ENCODE measurements at places on chromosomes 7 and 10.

- DNase-seq, result no peak
Measured at GRCh38 chr10:60908031-60908430, 36.0 kb downstream of the RHOBTB1 start.

DNA sequence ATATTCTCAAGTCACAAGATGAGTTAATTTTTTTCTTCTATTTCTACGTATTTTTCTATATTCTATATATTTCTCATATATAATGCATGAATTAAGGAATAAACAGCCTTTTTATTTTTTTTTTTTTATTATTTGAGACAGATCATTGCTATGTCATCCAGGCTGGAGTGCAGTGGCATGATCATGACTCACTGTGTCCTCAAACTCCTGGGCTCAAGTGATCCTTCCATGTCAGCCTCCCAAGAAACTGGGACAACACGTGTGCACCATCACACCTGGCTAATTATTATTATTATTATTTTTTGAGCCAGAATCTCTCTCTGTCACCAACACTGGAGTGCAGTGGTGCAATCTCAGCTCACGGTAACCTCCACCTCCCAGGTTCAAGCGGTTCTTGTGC lies 1.5 kb downstream of the CLDN12 start:
- no peak for DNase-seq

- DNase-seq, result no peak
Measured at GRCh38 chr10:77420947-77421523, 216.6 kb downstream of the KCNMA1 start.

DNA sequence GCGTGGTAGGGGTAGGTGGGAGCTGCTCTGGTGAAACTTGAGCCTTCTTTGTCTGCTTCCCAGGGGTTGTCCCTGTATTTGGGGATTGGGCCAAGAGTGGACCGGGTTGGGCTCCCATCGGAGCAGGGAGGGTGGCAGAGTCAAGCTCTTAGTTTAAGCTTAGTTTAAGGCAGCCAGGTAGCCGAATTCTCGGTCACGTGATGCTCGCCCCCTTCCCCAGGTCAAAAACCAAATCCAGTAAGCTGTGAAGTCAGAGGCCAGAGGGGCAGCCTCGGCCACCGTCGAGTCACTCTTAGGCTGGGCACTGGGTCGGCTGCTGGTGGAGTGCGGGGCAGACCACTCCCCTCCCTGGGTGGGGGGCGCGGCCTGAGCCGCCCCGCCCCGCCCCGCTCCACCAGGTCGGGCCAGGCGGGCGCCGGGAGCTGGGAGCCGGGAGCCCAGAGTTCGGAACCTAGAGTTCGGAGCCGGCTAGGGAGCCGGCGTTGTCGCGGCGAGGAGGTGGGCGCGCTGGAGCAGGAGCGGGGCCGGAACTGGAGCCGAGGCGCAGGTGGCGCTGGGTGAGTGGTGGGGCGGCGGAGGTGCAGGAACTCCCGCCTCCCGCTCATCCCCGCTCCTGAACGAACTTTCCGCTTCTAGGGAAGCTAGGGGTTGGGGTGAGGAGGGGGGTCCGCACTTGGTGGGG lies 2.8 kb upstream of the LZTS2 start:
- DNase-seq, result peak; percentile 45

GRCh38 chr7:84183741-84184140 lies 10.8 kb downstream of the SEMA3A start:
- no peak for DNase-seq

DNA sequence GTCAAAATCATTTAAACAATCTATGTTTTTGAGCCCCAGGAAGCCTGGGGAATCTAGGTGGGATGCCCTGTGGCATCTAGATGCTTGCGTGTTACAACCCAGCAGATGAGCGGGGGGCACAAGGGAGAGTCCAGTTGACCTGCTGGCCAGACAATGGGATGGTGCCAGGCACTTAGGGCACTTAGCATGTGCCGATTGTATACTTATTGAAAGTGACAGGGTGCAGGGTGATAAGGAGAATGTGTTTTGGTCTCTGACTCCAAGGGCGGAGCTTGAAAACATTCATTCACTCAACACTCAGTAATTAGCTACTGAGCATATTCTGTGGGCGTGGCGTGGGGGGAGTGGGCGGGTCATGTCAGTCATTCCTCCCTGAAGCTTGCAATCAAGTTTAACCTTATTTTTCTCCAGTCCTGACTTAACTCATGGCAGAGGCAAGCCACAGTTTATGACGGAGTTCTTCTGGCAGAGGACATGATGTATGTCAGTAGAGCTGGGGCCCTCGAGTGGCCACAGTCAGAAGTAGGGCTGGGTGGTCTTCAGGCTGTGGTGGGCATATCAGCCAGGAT lies 115.1 kb downstream of the PRKCQ start:
- no peak for DNase-seq

DNA sequence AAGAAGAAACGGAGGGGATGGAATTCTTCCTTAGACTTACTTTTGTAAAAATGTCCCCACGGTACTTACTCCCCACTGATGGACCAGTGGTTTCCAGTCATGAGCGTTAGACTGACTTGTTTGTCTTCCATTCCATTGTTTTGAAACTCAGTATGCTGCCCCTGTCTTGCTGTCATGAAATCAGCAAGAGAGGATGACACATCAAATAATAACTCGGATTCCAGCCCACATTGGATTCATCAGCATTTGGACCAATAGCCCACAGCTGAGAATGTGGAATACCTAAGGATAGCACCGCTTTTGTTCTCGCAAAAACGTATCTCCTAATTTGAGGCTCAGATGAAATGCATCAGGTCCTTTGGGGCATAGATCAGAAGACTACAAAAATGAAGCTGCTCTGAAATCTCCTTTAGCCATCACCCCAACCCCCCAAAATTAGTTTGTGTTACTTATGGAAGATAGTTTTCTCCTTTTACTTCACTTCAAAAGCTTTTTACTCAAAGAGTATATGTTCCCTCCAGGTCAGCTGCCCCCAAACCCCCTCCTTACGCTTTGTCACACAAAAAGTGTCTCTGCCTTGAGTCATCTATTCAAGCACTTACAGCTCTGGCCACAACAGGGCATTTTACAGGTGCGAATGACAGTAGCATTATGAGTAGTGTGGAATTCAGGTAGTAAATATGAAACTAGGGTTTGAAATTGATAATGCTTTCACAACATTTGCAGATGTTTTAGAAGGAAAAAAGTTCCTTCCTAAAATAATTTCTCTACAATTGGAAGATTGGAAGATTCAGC lies 158.7 kb upstream of the LANCL2 start:
- DNase-seq, result no peak

DNA sequence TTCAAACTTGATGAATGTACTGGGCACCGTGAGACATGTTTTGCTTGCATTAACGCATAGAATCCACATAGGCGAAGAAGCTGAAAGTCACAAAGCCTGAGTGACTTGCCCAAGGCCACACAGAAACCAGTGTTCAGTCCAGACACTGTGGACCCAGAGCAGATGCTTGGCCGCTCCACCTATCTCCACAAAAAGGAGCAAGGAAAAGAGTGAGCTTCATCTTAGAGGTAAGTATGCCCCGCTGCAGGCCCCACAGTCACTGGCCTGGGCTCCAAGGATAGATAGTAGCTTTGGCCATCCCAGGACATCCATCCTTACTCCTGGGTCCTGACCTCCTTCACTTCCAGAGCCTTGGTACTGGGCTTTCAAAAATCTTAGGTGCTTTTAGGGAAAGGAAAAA lies 60.1 kb upstream of the SAMD8 start:
- DNase-seq, result no peak

DNA sequence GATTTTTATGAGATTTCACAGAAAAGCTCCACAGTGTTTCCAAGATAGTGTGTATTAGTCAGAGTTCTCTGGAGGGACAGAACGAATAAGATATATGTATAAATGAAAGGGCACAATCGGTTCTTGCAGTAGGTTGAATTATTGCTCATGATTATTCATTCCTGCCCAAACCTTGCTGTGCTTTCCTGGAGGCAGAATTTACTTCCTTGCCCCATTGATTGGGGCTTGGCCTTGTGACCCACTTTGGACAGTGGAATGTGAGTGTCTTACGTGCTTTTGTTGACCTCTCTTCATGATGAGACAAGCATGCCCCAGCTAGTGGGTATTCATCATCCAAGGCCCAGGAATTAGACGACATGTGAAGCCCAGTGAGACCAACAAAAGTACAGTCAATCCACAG lies 53.0 kb upstream of the ABCB5 start:
- no peak for DNase-seq

- DNase-seq, result no peak
Measured at GRCh38 chr7:46720761-46721160, 799.7 kb upstream of the IGFBP3 start.

GRCh38 chr7:148723166-148723559 lies 24.5 kb downstream of the CUL1 start:
- no peak for DNase-seq

DNA sequence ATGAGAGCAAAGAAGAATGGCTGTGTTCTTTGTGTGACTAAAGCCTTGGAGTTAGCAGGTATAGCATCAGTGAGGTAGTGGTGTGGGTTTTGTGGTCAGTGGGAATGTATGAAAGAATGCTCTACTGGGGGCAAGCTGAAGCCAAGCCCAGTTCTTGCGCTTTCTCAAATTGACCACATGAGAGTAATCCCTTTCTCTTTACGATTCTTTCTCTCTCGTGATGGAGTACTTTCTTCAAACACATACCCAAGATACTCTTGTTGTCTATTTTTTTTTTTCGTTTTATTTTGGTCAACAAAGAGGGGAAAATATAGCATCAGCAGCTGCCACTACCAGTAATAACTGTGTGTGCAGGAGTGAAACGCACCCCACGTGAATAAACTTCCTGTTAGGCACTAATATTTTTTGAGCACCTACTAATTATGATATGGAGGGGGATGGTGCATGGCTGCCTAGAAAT lies 8.4 kb upstream of the PANK1 start:
- DNase-seq, result no peak

GRCh38 chr10:35412900-35413491 lies 76.7 kb downstream of the CCNY start:
- DNase-seq, result no peak

GRCh38 chr7:47343061-47343455 lies 238.9 kb downstream of the TNS3 start:
- no peak for DNase-seq

DNA sequence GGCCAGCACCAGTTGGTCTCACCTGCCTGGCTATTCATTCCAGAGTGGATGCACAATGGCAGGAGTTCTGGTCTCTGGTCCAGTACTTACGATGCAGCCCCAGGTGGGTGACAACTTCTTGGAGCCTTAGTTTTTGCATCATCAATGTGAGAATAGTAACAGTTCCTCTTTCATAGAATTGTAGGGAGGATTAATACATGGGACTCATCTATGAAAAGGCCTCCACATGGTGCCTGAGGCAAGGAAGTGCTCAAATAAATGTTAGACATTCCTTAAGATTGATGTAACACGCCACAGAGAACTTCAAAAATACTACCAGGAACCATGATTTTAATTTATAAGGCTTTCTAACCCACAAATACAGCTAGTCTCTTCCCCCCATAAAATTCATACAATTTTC lies 120.1 kb upstream of the CHST15 start:
- DNase-seq, result no peak

DNA sequence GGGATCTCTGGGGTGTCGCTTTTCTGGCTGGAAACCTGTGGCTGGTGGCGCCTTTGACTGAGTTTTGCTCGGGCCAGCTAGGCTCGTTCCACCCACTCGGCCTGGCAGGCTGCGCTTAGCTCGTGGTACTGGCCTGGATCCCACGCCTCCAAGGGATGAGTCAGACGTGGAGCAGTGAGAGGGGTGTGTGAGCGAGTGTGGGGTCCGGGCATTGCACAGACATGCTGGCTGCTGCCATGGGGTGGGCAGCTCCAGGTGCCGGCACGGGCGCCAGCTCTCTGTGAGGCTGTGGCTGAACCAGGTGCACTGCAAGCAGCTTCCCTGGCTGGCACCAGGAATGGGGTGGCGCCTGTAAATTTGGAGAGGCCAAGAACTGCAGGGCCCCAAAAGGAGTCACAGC lies 63.1 kb upstream of the CACNA2D1 start:
- DNase-seq, result no peak

GRCh38 chr7:1729183-1729582 lies 59.1 kb downstream of the ELFN1 start:
- no peak for DNase-seq

DNA sequence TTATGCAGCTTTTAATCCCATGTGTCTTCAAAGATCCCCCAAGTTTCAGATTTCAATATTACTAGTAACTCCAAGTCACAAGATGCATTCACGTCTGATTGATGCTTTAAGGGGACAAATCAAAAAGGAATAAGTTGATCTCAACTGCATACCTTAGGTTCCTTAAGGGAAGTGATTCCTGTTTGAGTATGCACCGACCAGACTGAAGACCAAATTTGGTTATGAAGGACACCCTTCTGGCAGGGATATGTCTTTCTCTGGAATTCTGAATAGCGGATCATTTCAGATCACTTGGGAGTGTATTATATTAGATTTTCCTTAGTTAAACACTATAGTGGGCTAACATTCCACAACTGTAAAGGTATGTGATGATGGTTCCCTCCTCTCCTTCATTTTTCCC lies 4.3 kb downstream of the KIF5B start:
- no peak for DNase-seq

DNA sequence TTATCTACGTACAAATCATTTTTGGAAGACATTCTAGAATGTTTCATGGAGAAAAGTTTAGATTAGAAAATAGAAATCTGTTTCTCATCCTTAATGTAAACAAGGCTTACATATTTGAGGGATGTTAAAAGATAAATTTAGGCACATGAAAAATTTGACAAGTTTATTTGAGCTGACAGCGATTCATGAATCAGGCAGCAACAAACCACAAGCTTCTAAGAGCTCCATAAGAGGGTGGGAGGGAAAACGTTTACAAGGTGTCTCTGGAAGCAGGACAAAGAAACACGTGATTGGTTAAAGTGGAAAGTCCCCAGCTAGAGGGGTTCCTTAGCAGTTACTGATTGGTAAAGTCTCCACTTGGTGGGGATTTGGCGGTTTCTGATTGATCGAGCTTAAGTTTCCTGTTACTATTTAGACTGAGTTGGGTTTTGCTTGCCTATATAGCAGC lies 228.9 kb upstream of the PITRM1 start:
- DNase-seq, result no peak

GRCh38 chr10:1643161-1643907 lies 94.0 kb downstream of the ADARB2 start:
- DNase-seq, result peak; percentile 21

DNA sequence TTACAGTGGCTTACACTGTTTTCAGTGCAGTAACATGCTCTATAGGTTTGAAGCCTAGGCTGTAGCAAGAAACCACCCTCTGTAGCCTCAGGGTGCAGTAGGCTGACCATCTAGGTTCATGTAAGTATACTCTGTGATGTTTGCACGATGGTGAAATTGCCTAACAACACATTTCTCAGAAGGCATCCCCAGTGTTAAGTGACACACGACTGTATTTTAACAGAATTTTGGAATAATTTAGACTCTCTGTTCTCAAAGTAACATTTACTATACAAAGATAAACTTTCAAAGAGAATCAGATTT lies 44.6 kb upstream of the BHLHA15 start:
- DNase-seq, result no peak

DNA sequence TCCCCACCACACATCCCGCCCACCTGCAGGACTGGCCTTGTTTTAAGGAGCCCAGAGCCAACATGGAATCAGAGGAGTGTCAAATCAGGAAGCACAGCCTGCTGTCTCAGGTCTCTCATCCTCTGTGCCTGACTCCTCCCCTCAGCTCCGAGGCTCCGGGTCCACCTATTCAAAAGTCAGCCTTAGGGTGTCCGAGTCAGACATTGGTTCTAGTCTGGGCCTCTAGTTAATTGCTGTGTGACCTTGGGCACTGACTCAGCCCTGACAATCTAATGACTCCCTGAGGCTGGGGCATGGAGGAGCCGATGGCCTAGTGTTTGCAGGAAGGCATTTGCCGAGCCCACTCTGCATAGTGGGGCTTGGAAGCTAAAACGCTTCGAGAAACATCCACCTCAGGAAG lies 223.1 kb upstream of the PPP2R2D start:
- DNase-seq, result no peak

GRCh38 chr7:100983451-100984187 lies 14.3 kb downstream of the MUC12 start:
- no peak for DNase-seq

Measured in stimulated activated naive CD8-positive, alpha-beta T cell treated with anti-CD3 and anti-CD28 coated beads, Interleukin-15, amount 100 ng/mL, for 72 hours (primary cell).